ENCODE measurements at places on chromosomes 2 and 18.

DNA sequence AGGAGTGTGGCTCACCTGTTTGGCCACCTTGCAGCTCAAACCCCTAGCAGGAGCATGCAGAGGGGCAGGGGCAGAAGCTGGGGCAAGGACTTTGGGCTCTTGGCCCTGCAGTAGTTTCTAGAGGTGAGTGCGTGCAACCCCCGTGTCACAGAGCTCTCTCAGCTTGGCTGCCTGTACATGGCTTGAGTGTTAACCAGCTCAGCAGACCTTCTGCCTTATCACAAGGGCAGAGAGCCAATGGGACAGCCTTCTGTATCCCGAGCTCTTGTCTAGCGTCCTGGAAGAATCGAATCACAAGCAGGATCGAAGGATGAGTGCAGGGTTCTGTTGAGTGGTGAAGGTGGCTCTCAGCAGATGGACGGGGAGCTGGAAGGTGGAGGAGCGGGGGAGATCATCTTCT is 120.3 kb upstream of the TMEM18 start:
- DNase-seq: no peak

DNA sequence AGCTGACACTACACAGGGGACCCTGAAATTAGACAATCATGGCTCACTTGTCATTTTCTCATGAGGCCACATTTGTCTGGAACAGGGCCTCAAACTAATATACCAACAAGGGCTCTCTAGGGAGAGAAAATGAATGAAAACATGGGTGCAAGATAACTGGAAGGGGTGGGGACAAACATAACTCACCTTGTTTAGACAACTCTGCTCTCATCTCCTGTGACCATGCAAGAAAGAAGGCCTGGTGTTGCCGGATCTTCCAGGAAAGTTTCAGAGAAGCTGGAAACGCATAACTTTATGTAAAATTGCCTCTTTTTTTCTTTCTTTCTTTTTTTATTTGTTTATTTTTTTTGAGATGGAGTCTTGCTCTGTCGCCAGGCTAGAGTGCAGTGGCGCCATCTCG is 80.4 kb upstream of the SPRED2 start:
- no peak for DNase-seq

GRCh38 chr2:241895712-241896641 is 26.4 kb downstream of the RTP5 start:
- no peak for DNase-seq

GRCh38 chr18:6764382-6764781 is 34.9 kb downstream of the ARHGAP28 start:
- no peak for DNase-seq

DNA sequence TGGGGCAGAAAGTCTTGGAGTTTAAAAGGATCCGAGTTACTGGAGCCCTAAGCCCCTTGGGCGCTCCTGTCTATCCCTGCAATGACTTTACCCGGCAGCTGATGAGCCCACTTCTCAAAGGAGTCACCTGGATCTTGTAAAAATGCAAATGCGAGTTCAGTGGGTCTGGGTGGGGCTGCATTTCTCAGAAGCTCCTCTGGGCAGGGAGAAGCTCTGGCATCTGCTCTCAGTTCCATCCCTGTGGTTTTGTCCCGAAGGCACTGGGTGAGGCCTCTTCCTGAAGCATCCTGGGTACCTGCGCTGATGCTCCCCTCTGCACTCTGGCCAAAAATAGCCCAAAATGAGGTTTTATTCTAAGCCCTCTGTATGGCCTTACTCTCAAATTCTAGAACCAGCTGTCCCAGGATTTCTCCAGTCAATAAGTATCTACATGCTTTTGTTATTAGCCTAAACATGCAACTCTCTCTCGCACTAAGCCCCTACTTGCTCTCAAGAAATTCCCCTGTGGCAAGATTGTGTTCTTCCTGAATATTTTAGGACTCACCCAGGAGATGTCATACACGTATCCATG is 167.8 kb upstream of the APCDD1 start:
- no peak for DNase-seq

DNA sequence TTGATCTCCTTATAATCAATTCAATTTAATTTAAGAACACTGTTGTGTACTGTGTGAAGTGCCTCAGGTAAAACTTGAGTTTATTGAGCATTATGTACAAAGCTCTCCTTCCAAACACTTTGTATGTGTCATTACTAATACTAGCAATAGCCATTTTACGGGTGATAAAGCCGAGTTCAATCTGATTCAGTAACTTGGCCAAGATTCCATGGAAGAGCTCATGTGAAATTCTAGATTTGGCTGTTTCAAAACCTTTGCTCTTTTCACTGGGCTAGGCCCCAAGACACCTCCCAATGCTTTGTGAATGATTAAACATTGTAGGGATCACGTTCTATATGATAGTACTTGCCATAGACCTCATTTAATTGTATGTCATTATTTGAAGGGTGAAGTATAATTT is 8.9 kb upstream of the NFE2L2 start:
- DNase-seq: no peak

DNA sequence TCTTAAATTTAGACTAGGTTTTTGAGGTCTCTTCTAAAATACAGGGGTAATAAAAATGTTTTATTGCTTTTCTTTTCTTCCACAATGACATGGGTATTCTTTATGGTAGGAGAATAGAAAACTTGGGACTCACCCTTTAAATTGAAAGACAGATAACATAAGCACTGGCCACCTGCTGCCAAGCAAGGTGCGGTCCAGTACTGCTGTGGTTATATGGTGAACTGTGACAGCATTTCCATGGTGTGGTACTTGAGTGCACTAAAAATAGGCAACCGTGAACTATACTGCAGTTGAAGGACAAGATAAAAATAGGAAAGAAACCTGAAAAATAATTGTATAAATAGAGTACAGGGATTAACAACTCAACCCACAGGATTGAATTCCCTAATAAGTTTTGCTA is 54.4 kb upstream of the GRB14 start:
- DNase-seq: no peak

DNA sequence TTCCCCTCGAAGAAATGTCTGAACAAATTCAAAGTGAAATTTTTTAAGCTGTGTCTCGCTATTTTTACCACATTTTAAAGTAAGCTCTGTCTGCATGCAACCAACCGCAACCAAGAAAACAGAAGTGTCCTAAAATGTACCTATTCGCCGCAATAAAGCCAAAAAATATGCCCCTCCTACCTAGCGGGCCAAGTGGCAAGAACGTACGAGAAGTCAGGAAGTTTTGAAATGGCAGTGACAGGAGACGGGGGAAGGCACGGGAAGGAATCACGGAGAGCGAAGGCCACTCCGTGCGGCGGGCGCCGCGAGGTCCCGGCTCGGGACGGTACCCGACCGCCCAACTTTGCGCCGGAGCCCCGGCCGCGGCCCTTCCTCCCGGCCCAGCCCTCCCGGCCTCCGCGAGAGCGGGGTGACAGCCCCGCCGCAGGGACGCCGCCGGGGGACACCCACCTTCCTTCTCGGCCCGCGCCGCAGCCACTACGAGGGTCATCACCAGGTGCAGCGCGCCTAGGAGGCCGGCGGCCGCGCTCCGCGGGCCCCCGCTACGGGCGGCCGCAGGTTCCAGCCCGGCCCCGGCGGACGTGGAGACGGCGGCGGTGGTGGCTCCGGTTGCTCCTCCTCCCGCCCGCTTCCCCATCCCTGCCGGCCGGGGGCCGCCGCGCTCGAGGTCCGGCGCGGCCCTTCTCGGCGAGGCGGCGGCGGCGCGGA is 568 bp downstream of the TMEM131 start:
- DNase-seq: peak; percentile 29

DNA sequence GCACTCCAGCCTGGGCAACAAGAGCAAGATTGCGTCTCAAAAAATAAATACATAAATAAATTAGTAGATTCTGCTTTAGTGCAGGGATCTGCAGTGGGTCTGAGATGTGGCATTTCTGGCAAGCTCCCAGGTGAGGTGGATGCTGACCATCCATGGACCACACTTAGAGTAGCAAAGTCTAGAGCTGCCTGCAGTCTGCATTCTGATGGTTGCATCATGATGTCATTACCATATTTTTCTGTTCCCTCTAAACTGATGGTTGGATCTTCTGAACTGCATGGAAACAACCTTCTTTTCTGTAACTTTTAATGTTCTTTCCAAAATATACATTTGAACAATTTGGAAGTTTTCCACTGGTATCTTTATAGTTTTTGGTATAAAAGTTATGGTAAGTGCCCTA is 42.9 kb downstream of the MYL12B start:
- no peak for DNase-seq

GRCh38 chr2:229728370-229728769 is 14.0 kb upstream of the DNER start:
- no peak for DNase-seq

- DNase-seq: no peak
Observed at GRCh38 chr2:38734299-38735058, 16.7 kb downstream of the SRSF7 start.

DNA sequence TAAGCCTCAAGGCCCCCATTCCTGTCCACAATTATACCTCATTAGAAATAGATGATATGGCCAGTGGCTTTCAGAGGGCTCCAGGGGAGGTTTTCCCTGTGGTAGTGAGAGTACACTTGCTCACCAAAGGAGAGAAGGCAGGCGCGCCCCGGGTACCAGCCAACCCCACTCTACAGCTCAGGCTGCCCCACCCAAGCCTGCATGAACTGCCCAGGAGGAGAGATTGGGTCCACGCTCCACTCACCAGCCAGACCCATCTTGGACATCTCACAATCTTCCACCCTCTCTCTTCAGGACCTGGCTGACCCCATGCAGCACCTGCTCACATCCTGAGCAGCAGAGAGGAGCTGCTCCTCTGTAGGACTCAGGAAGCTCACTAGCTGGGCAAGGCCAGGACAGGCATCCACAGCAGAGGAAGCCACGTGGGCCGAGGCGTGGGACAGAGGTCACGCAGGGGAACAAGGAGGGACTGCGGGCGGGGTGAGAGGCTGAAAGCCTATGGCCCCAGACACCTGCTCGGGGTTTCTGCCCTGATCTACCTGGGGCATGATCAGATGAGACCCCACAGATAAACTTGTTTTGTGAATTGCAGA is 53.9 kb upstream of the GLI2 start:
- DNase-seq: no peak

GRCh38 chr2:220198896-220199295 is 571.5 kb downstream of the SLC4A3 start:
- DNase-seq: no peak

DNA sequence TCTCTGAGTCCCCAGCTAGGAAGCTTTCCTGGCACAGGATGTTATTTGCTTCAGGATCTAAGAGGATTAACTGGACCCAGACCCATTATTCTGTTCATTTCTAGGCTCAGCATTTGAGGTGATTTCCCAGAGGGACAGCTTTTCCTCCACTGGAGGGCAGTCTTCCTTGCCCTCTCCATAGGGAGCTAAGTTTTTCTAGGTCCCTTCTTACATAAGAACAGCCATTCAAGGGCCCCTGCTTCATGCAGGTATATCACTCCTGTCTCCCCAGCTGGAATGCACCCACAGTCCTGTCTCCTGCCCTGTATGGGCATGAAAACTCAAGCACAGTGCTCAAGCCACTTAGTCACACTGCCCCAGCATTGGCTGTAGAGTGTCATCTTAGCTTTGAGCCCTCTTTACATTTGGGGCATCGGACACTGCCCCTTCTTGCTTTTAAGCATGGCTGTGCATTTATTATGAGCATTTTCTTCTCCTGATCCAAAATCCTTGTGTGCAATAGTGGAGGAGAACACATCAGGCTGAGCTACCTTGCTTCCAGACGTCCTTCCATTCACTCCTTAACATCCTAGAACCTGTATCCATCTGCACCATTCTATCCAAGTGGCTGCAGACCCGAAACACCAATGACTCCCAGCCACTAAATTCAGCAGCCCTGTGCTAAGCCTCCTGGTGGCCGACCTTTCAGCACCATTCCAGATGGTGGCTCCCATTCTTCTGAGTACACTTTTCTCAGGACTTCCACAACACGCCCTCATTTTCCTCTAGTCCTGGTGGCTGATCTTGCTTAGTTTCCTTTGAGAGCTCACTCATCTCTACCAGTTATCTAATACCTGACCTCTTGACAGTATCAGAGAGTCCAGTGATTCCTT is 80.0 kb downstream of the COPS8 start:
- DNase-seq: no peak

DNA sequence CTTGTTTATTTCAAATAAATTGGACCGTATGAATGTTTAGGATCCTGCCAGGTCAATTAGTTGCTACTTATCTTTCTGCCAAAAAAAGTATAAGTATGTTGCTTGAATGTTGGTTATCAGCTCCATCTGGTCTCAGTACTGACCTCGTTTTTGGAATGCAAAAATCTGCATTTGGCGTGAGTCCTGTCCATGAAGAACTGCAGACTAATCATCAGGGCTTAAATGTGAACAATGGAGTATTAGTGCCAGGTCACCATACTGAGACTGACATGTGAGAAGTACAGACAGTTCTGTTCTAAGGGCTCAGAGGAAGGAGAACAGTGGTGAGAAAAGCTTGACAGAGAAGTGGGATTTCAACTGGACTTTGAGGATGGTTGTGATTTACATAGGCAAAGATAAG is 393.1 kb upstream of the SLC14A2 start:
- DNase-seq: no peak

GRCh38 chr2:25524507-25524906 is 148.9 kb downstream of the DTNB start:
- no peak for DNase-seq

- DNase-seq: no peak
Observed at GRCh38 chr2:42877511-42877910, 85.1 kb upstream of the HAAO start.

- no peak for DNase-seq
Observed at GRCh38 chr18:50917021-50917420, 38.1 kb downstream of the ME2 start.

- no peak for DNase-seq
Observed at GRCh38 chr18:62757399-62758010, 42.2 kb downstream of the PHLPP1 start.

GRCh38 chr2:218218268-218219185 is 1.5 kb downstream of the ARPC2 start:
- no peak for DNase-seq

DNA sequence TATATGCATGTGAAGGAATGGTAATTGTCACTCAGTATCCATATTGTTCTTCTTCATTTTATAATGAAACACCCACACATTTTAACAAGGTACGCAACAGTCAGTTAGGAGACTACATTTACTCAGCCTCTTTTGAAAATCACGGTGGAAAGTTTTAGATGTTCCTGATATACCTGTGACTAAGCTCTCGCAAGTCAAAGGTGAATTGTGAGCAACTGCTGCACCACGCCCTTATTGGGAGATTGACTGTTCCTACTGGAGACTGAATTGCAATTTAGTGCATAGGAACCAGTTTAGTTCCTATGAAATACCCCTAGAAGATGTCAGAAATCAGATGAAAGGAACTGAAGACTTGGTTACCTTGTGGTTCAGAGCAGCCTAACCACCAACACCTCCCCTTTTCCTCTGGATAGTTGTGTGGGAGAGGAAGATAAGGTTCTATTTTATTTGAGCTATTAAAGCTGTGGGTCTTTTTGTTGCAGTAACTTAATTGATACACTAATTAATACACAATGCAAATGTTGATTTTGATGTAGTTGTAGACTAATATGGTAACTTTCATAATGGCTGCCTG is 1280.5 kb upstream of the CDH2 start:
- DNase-seq: no peak

GRCh38 chr18:35592298-35592697 is 10.8 kb downstream of the GALNT1 start:
- no peak for DNase-seq

Measured in stimulated activated CD8-positive, alpha-beta memory T cell treated with anti-CD3 and anti-CD28 coated beads, Interleukin-4, amount 100 ng/mL, for 24 hours (primary cell).